ENCODE measurements at places on chromosomes 4 and X. TPM values are rescaled to one million over a fixed set of nuclear protein-coding genes. Genes with fewer than 3 reads are reported as not detected.

GRCh38 chr4:176044589-176044951 is 21.1 kb upstream of the WDR17 start:
- no peak overlapping the region for H3K4me3 ChIP-seq
- H3K36me3 ChIP-seq, result no peaks in the 10 kb centered on the region
- no peak overlapping the region for H3K27ac ChIP-seq
- DNase-seq, result no peak

The FGFR3 gene
- total RNA-seq, result 3.5 TPM

The DTHD1 gene
- 0.33 TPM for total RNA-seq

- H3K4me1 ChIP-seq, result no peaks in the 10 kb centered on the region
- no peak for DNase-seq
- no peak overlapping the region for H3K27ac ChIP-seq
- no peak overlapping the region for H3K4me3 ChIP-seq
- no peaks in the 10 kb centered on the region for H3K36me3 ChIP-seq
Measured at GRCh38 chrX:136697156-136697555, 49.2 kb downstream of the CD40LG start.

DNA sequence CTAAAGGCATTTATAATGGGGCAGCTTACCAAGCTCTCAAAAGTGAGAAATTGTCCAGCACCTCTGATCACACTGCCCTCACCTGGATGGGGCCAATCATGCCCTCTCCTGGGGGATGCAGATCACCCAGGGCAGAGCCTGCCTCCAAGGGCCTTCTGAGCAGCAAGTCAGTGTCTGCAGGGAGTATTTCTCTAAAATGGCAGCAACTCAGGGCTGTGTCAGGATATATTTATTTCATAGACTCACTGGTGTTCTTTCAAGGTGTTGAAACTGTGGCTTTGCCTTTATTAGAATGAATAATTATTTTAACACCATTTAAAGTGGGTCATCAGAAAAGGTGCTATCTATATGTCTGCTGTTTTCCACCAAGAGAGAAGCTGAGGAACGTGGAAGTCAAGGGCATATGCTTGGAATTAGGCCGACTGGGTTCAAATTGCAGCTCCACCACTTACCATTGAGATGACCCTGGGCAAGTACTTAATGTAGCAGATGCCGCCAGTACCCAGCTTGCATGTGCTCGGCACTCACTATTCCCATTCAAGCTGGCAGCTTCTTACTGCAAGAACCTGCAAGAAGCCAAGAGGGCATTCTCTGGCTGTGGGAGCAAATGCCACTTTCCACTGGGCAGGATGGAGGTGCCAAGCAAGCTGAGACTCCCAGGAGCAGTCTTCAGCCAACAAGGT is 590.0 kb downstream of the BCOR start:
- DNase-seq, result no peak
- no peaks in the 10 kb centered on the region for H3K36me3 ChIP-seq
- no peaks in the 10 kb centered on the region for H3K27me3 ChIP-seq
- no peaks in the 10 kb centered on the region for H3K4me1 ChIP-seq
- no peak overlapping the region for H3K4me3 ChIP-seq

GRCh38 chrX:9492901-9493300 is 28.0 kb downstream of the TBL1X start:
- H3K4me3 ChIP-seq, result no peak overlapping the region
- DNase-seq, result no peak

- DNase-seq, result no peak
- H3K27me3 ChIP-seq, result no peaks in the 10 kb centered on the region
- no peaks in the 10 kb centered on the region for H3K4me1 ChIP-seq
Measured at GRCh38 chr4:102546635-102547034, 45.5 kb downstream of the NFKB1 start.

GRCh38 chrX:69100478-69100877 is 64.8 kb downstream of the PJA1 start:
- no peaks in the 10 kb centered on the region for H3K27me3 ChIP-seq
- no peak for DNase-seq
- H3K36me3 ChIP-seq, result no peaks in the 10 kb centered on the region
- H3K4me1 ChIP-seq, result no peaks in the 10 kb centered on the region
- H3K27ac ChIP-seq, result no peak overlapping the region
- no peak overlapping the region for H3K4me3 ChIP-seq

DNA sequence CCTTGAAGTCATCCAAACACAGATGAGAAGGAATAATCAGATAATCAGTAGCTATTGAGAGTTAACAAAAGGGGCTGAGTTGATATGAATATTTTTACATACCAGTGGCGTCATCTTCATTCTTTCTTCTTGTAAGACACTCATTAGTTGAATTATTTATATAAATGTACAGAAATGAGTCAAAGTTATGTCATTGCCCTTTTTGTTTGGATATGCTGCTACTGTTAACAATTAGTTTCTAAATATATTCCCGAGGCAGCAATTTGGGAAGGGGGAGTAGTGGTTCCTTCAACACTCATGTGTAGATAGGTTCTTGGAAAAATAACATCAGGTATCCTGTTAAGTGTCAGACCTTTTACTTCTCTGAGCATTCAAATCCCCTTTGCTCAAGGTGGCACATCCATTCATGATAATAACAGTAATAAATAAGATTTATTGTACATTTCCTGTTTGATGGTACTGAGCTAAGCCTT is 436.6 kb downstream of the SPRY1 start:
- no peaks in the 10 kb centered on the region for H3K27me3 ChIP-seq
- no peaks in the 10 kb centered on the region for H3K4me1 ChIP-seq
- H3K27ac ChIP-seq, result peak overlapping the region; percentile 89

The UGT8 gene
- total RNA-seq, result 3.9 TPM

DNA sequence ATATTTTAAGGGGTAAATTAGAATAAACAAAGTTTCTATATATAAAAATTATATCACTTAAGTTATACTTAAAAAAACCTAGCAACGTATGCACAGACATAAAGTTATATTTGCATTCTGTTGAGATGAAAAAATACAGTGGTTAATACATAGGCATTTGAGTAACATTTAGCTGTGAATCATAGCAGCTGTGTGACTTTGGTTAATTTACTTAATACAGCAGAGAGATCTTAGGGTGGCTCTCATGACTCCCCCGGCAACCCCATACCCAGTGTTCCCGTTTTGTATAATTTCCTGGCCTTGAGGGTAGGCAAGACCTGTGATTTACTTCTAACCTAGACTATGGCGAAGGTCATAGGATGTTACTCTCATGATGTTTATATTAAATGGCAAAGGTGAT is 504.8 kb downstream of the INPP4B start:
- no peaks in the 10 kb centered on the region for H3K36me3 ChIP-seq
- no peaks in the 10 kb centered on the region for H3K27me3 ChIP-seq
- no peak overlapping the region for H3K4me3 ChIP-seq
- no peak overlapping the region for H3K27ac ChIP-seq
- H3K4me1 ChIP-seq, result no peaks in the 10 kb centered on the region

DNA sequence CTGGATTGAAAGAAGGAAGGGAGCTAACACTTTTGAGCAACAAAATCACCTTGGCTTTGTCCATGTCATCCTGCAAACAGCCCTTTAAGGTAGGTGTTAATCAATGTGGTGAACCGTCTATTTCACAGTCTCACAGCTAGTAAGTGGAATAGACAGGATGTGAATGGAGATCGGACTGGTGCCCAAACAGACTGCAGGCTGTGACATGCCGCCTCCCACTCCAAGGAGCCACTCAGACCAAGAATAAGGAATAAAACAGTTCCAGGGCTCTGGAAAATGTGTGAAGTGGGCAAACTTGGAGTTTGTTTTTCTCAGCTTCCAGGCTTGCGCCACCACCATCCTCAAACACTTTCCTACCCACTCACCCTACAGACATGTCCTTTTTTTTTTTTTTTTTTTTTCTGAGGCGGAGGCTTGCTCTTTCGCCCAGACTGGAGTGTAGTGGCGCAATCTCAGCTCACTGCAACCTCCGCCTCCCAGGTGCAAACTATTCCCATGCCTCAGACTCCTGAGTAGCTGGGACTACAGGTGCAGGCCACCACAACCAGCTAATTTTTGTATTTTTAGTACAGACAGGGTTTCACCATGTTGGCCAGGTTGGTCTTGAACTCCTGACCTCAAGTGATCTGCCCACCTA is 57.7 kb upstream of the SEC24B start:
- peak; percentile 55 for DNase-seq
- H3K4me3 ChIP-seq, result no peak overlapping the region
- no peaks in the 10 kb centered on the region for H3K27me3 ChIP-seq

GRCh38 chr4:88900432-88900831 is 156.6 kb downstream of the FAM13A start:
- H3K27me3 ChIP-seq, result no peaks in the 10 kb centered on the region
- H3K4me1 ChIP-seq, result no peaks in the 10 kb centered on the region
- H3K27ac ChIP-seq, result no peak overlapping the region
- H3K36me3 ChIP-seq, result no peaks in the 10 kb centered on the region
- H3K4me3 ChIP-seq, result no peak overlapping the region

GRCh38 chr4:73868206-73869129 is 725 bp upstream of the CXCL1 start:
- H3K27ac ChIP-seq, result peak overlapping the region; percentile 79
- no peak for DNase-seq
- H3K36me3 ChIP-seq, result no peaks in the 10 kb centered on the region
- H3K4me1 ChIP-seq, result no peaks in the 10 kb centered on the region

The CT45A2 gene
- total RNA-seq, result not detected

DNA sequence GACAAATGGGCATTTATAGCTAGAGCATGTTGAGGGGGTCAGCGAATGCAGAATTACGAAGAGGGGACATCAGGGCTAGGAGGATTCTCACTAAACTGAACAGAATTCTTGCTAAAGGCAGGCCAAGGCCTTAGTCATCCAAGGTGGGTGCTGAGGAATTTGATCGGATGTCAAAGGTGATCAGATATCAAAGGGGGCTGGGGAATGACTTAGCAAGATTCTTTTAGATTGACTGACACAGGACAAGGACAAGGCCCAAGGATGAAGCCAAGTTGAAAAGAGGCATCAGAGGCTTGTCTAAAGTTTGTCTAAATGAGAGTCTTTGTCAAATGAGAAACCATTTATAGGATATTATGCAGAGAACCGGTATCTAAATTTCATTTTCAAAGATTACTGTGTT is 9.7 kb downstream of the TMEM184C start:
- no peak overlapping the region for H3K4me3 ChIP-seq
- no peaks in the 10 kb centered on the region for H3K27me3 ChIP-seq
- peaks cover 16% of the 10 kb centered on the region for H3K36me3 ChIP-seq

DNA sequence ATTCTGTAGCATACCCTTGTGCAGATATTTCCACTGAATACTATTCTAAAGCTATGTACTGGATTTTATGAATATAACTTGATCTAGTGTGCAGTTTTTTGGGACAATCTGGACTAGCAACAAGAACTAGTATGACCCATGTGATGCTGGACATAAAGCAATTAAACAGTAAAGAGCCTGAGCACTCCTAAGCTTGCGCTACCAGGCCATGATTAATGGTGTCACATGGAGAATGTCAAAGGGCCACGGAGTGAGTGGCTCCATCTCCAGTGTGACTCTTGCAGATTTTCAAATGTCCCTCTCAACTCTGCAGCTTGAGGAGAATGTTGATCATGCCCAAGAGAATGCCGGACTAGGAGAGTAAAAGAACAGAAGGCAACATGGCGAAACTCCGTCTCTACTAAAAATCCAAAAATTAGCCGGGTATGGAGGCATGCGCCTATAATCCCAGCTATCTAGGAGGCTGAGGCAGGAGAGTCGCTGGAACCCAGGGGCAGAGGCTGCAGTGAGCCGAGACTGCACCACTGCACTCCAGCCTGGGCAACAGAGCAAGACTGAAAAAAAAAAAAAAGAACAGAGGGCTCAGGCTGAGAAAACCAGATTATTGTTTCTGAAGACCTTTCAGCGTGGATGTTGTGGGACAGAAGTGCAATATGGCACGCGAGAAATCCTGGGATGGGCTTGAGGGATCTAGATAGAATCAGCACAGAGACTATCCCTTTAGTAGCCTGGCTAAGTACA is 45.0 kb downstream of the TIGD2 start:
- no peaks in the 10 kb centered on the region for H3K4me1 ChIP-seq
- DNase-seq, result no peak
- H3K36me3 ChIP-seq, result no peaks in the 10 kb centered on the region
- no peaks in the 10 kb centered on the region for H3K27me3 ChIP-seq

GRCh38 chr4:89755220-89755619 is 81.7 kb downstream of the SNCA start:
- H3K36me3 ChIP-seq, result no peaks in the 10 kb centered on the region
- no peaks in the 10 kb centered on the region for H3K4me1 ChIP-seq
- H3K27me3 ChIP-seq, result no peaks in the 10 kb centered on the region
- DNase-seq, result no peak

- H3K27me3 ChIP-seq, result no peaks in the 10 kb centered on the region
- H3K4me1 ChIP-seq, result no peaks in the 10 kb centered on the region
- H3K4me3 ChIP-seq, result no peak overlapping the region
- H3K36me3 ChIP-seq, result no peaks in the 10 kb centered on the region
- H3K27ac ChIP-seq, result peak overlapping the region; percentile 72
- DNase-seq, result no peak
Measured at GRCh38 chr4:8101213-8102075, 57.2 kb downstream of the ABLIM2 start.

The SAP30 gene
- 50.1 TPM for total RNA-seq

The DGKK gene
- total RNA-seq, result not detected

The NDNF gene
- 5.1 TPM for total RNA-seq

DNA sequence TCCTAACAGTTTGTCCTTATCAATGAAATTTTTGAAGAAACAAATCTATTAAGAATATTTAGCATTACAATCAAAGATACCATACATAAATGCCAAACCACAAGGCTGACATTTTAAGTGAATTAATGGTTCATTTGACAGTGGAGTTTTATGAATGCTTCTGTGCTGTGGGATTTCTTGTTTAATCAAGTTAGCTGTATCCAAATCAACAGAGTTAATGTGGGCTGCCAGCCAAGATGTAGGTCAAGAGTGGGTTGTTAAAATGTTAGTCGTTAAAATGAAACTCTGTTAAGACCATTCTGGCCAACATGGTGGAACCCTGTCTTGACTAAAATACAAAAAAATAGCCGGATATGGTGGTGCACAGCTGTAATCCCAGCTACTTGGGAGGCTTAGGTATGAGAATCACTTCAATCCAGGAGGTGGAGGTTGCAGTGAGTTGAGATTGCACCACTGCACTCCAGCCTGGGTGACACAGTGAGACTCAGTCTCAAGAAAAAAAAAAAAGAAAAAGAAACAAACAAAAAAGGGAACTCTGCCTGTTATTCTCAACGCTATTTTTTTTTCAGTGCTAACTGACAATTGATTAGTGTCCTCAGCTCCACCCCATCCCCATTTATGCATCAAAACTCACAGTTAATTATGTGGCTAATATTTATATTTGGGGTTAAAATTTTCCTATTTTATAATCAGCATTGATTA is 20.2 kb downstream of the GPAT3 start:
- no peaks in the 10 kb centered on the region for H3K36me3 ChIP-seq
- H3K27ac ChIP-seq, result no peak overlapping the region
- H3K4me1 ChIP-seq, result no peaks in the 10 kb centered on the region
- DNase-seq, result no peak
- H3K27me3 ChIP-seq, result no peaks in the 10 kb centered on the region
- H3K4me3 ChIP-seq, result no peak overlapping the region

DNA sequence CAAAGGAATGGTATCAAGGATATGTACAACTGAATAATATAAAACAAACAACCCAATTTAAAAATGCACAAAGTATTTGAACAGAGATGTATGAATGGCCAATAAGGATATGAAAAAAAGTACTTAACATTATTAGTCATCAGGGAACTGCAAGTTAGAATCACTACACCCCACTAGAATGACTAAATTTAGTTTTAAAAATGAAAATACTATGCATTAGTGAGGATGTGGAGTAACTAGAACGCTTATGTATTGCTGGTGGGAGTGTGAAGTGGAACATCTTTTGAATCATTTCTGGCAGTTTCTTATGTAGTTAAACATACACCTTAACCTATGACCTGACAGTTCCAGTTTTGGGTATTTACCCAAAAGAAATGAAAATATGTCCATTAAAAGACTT is 13.0 kb upstream of the SLC16A2 start:
- DNase-seq, result no peak
- no peaks in the 10 kb centered on the region for H3K27me3 ChIP-seq
- no peak overlapping the region for H3K27ac ChIP-seq
- no peak overlapping the region for H3K4me3 ChIP-seq
